ENCODE measurements at places on chromosomes 2 and 18.

GRCh38 chr2:88614497-88615157 lies 12.6 kb downstream of the EIF2AK3 start:
- no peak for DNase-seq

GRCh38 chr2:68594674-68595492 lies 48.5 kb upstream of the PROKR1 start:
- DNase-seq, result peak; percentile 40

- DNase-seq, result no peak
Observed at GRCh38 chr2:232299927-232300674, 78.5 kb upstream of the ALPP start.

DNA sequence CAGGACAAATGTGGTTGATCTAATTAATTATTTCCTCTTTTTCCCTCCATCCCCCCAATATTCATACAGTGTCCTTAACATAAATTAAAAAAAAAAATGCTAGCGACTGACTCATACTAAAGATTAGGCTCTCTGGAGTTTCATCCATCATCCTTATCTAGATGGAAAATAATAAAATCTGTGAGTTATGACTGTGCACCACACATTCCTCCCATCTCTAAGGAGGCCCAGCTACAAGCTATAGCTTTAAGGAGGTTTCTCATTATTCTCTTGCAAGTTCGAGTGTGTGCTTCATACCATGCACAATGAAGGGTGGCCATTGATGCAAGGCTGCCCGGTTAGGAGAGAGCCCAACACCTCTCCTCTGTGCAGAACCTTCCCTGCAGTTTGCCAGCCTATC lies 77.3 kb downstream of the XDH start:
- DNase-seq, result no peak

GRCh38 chr18:8366656-8367055 lies 242.6 kb upstream of the RAB12 start:
- DNase-seq, result no peak

- DNase-seq, result no peak
Observed at GRCh38 chr2:6231166-6231565, 539.0 kb downstream of the SOX11 start.

GRCh38 chr18:62925031-62925688 lies 209.8 kb downstream of the PHLPP1 start:
- DNase-seq, result no peak

GRCh38 chr18:5890331-5891183 lies 4.8 kb downstream of the TMEM200C start:
- DNase-seq, result peak; percentile 77
